BJ (cell line): ENCODE measurements at places on chromosomes 5 and 9.

- no peak for DNase-seq
Observed at GRCh38 chr5:171425596-171426244, 6.3 kb downstream of the FGF18 start.

DNA sequence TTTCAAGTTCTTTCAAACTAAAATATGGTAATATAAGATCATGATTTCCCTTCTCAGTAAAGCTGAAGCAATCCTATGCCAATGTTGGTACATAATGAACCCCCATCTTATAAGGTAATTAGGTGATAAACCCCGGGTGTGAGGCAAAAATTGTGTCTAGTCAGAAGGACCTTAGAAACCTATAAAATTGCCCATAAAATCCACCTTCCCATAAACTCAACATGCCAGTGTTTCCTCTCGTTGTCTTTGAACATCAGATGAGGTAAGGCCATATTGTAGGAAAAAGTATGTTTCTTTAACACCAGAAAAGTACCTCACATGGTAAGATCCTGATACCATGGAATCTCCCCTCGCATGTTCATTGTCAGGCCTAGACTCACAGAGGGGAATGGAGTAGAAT lies 43.3 kb downstream of the SNCAIP start:
- DNase-seq = no peak

GRCh38 chr5:54643685-54644106 lies 126.1 kb downstream of the SNX18 start:
- DNase-seq = no peak

- no peak for DNase-seq
Observed at GRCh38 chr9:128835246-128836210, 5.9 kb upstream of the SPOUT1 start.

DNA sequence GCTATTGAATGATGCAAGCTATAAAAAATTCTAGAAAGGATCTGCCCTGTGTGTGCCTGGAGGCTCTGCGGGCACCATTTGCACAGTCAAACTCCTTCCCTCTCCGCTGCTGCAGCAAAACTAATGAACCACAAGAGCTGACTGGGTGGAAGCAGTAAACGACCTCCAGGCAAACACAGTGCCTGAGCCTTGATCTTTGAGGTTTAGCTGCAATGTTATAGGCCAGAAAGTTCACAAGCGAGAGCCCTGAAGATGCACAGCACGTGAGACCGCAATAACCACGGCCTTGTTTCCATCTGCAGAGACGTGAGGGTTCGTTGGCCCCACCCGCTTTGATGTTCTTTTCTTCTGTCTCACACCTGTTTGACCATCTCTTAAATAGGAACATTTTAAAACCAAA lies 69.2 kb upstream of the S1PR3 start:
- DNase-seq = no peak

DNA sequence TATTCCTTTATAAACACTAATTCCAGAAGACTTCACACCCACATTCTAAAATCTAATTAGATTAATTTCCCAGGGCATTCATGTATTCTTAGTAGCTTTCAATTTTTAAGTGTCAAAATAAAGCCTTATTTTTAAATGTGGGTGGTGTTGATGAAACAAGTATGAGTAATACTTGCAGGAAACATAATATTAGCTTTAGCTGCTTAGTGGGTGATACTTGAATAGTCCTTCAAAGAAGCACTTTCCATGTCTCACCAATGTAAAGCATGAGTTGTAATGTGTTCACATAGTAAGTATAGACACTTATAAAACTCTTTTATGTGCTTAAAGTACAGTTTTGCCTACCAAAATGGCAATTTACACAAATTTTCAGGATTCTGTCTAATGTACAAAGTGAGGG lies 6.9 kb downstream of the FNBP1 start:
- DNase-seq = no peak

- no peak for DNase-seq
Observed at GRCh38 chr5:64147849-64148441, 17.7 kb upstream of the RNF180 start.

DNA sequence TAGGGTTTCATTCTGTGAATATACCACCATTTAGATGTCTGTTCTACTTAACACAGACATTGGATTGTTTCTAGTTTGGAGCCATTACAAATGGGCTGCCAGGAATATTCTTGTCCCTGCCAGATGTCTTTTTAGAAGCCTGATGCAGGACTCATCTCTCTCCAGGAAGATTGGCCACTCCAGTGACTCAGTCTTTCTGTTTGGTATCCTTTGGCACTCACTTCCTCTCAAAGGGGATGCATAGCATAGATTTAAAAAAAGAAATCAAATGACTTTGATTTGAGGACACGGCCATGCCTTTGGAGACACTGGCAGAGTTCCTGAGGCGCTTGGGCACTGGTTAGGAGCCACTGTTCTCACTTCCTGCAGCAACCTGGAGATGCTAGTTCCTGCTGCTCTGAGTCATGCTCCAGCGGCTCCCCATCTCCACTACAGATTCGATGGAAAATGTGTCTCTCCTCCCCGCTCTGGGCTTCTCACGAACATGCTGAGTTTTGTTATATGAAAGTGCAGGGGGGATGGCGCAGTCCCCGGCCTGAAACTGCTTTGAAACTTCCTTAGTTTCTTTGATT lies 3.5 kb upstream of the ZNF366 start:
- no peak for DNase-seq

DNA sequence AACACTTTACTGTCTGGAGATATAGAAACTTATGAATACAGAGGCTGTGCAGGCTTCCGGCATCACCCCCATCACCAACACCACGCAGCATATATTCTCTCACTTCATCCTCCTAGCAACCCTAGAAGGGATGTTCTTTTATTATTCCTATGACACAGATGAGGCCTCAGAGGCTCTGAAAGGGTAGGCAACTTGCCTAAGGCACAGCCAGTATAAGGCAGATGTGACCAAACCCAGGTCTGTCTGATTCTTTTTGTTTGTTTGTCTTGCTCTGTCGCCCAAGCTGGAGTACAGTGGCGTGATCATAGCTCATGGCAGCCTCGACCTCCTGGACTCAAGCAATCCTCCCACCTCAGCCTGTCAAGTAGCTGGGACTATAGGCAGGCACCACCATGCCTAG lies 22.8 kb upstream of the CORO2A start:
- DNase-seq = no peak

DNA sequence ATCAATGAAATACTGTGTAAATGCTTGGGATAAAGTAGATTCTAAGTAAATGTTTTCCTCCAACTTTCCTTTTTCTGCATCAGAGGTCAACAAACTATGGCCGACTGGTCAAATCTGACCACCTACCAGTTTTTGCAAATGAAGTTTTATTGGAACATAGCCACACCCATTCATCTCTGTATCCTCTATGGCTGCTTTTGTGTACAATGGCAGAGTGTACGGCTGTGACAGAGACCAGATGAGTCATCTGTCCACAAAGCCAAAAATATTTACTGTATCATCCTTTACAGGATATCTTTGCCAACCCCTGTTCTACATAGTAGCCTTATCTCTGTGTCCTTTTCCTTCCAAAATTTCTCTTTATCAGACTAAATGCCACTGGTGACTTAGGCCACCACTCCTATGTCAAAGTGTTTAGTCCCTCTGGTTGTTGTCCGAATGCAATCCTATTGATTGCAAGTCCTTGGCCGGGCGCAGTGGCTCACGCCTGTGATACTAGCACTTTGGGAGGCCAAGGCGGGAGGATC lies 218.4 kb upstream of the KLF4 start:
- DNase-seq = no peak

GRCh38 chr5:140677947-140678346 lies 4.6 kb upstream of the DND1 start:
- DNase-seq = no peak

- DNase-seq = no peak
Observed at GRCh38 chr9:71895955-71896354, 15.0 kb downstream of the ABHD17B start.

DNA sequence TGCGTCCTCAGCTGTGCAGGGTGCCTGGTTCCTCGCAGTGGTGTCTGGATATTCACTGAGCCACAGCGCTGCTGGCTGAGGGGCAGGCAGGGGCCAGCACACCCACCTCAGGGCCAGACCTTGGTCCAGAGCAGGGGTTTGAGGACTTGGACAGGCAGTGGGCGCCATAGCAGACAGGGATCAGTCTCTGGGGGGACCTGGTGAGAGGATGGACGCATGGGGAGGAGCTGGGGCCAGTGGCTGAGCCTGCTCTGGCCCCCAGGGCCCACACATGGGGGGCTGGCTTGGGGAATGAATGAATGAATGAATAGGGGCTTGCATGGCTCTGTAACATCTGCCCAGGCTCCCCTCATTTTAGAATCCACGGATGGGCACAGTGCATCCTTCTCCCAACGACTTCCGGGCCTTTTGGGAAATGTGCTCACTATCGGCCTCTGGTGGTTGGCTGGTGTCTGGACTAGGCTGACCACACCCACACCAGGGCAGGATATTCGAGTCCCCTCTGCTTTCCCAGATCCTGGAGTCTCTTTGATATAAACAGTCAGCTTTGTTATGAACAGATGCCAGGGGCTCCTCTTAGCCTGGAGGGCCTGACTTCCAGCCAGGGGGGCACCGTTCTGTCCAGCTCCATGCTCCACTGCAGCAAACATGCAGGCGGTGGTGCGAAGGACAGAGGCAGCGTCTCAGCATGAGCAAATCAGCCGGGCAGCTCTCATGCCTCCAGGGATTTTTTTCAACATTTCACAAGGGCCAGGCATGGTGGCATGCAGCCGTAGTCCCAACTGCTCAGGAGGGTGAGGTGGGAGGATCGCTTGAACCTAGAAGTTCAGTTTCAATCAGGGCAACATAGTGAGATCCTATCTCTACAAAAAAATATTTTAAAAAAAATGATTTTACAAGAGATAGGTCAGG lies 62.6 kb downstream of the NEK6 start:
- DNase-seq = no peak

- DNase-seq = no peak
Observed at GRCh38 chr5:40486437-40487275, 193.1 kb upstream of the PTGER4 start.

DNA sequence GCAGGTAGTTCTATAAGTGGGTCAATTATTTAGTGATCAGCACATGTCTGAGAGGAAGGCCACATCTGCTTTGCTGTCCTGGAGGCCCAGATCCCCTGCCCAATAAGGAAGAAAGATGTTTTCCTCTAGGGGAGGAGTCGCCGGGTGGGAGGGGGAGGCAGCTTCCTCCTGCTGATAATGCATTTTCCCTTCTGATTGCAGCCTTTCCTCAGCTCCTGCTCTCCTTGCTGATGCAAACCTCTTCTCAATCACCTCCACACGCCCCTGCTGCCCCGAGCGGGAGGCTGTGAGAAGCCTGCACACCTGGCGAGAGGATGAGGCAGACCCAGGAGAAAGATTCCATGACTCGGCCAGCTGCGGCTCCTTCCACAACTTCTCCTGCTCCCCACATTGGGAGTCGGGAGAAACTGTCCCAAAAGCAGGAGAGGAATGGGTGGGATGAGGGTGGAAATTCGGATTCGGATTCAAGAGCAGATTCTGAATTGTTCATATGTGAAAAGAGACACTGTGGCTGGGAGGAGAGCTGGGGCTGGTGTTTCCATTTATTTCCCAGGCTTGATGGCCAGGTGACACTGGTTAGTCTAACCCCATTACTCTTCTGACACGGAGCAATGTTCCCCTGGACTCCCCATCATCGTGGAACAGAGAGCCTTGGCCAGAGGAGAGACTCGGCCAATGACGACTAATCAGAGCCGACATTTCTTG lies 6.8 kb upstream of the NTNG2 start:
- DNase-seq = no peak

GRCh38 chr5:124481419-124481818 lies 265.0 kb downstream of the ZNF608 start:
- DNase-seq = no peak

DNA sequence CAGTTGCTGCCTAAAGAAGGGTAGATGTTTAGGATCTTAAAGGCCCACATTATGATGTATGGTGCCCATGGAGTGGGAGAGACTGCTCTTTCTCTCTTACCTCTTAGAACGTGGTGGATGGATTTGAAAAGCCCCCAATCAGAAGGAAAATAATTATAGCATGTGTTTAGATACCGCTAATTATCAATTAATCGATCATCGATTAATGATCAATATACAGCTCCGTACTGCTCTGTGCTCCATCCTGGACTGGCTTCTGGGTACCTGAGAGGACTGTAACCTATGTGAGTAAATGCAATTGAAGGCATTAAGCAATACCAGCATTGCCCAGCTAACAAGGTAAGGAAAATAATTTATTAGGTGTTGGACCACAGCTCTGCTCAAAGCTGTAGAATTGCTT lies 149.1 kb downstream of the MAST4 start:
- no peak for DNase-seq

DNA sequence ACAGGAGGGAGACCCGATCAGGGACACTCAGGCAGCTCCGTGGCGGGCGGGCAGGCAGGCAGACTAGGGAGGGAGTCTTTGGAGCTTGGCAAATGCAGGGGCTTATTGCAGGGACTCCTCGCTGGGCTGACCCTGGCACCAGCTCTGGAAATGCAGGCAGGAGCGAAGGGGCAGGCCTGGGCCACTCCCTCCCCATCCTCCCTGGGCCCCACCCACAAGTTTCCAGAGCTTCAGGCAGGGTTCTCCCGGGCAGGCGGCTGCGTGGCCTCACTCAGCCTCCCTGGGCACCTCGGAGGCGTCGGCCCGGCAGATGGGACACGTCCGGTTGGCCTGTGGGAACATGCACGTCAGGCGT lies 8.5 kb downstream of the RNF44 start:
- DNase-seq = no peak

- DNase-seq = no peak
Observed at GRCh38 chr9:7289773-7290172, 509.8 kb downstream of the DMAC1 start.

- DNase-seq = no peak
Observed at GRCh38 chr5:33441241-33442177, 744 bp downstream of the TARS1 start.

GRCh38 chr5:95385334-95385733 lies 5.8 kb upstream of the FAM81B start:
- DNase-seq = no peak

DNA sequence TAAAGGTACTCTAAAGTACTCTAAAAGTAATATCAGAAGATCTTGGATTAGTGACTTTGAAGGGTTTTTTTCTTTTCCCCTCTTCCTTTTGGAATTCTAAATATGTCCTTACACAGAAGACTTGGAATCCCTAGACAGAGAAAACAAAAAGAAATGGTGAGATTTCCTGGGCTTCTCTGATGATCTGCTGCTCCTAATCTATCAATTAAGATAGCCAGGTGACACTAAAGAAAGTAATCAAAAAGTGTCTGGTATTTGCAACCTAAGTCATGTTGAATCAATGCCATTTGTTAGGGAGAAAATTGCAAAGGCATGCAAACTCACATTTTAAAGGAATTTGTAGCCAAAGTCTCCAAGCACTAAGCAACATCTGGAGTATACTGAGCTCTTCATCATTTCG lies 29.5 kb upstream of the MYO10 start:
- no peak for DNase-seq
